ENCODE measurements at places on chromosomes 12 and 14.

GRCh38 chr14:57869617-57870016 lies 3.7 kb upstream of the SLC35F4 start:
- no peak for DNase-seq

- DNase-seq = no peak
Observed at GRCh38 chr14:101367421-101368261, 193.7 kb upstream of the DIO3 start.

DNA sequence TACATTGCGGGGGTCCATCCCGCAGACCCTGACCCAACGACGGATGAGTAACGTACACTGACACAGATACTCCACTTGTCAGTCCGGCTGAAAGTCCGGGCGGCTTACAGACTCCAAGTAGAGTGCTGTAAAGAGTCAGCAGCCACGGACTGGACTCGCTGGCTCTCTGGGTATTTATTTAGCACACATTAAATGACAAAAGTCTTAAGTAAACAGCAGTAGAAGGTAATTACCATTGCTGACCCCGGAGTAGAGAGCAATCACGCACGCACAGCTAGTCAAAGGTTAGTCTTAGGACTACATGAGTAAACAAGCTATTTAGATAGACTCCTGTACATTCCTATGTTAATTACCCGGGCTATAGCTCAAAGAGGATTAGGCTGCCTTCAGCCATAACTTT lies 780.9 kb downstream of the RPS29 start:
- DNase-seq = no peak

- no peak for DNase-seq
Observed at GRCh38 chr14:94313991-94314655, 9.0 kb downstream of the SERPINA6 start.

GRCh38 chr12:23303220-23303619 lies 646.2 kb downstream of the SOX5 start:
- DNase-seq = no peak

DNA sequence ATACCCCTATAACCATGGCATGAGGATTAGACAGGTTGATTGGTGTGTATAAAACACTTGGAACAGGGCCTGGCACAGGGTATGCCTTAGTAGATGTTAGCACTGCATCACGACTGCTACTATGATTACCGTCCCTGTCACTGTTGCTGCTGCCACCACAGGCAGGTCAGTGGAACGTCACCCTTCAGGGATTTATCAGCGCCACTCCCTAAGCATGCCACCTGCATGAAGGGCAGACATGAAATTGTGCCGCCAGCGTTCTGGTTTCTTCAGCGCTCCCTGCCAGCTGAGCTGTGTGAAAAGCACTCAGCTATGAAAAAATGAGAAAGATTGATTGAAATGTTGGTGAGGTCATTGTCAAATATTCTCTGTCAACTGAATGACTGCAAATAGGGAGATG lies 477.0 kb downstream of the DPF3 start:
- no peak for DNase-seq

DNA sequence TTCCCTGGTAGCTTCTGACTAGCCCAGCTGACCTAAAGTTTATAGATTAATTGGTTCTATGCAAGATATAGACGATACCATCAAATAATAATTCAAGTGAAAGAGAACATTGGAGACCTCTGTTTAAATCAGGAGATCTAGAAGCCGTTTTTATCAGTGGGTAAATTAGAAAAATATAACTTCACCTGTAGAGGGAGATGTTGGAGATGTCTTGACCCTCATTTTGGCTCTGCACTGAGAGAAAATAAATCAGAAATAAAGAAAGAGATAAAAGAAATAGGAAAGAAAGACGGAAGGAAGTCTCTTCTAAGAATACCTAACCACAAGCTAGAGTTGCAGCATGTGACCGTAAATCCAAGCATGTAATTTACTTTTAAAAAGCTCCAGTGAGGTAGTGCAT lies 684.5 kb downstream of the C12orf50 start:
- DNase-seq = no peak

GRCh38 chr12:106389151-106389550 lies 31.6 kb downstream of the POLR3B start:
- no peak for DNase-seq

DNA sequence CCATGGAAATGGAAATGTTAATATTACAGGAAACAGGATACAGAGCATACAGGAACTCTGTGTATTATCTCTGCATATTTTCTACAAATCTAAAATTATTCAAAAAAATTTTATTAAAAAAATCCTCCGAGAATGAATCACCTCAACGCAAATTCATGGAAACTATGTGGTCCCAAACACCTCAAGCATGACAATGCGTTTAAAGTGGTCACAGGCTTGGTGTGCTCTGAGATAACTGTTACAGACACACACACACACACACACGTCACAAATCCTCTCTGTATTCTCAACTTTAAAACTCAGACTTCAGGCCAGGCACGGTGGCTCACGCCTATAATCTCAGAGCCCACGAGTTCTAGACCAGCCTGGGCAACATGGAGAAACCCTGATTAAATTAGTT lies 45.3 kb upstream of the MTERF2 start:
- no peak for DNase-seq

GRCh38 chr14:80117876-80118275 lies 93.4 kb downstream of the DIO2 start:
- no peak for DNase-seq

DNA sequence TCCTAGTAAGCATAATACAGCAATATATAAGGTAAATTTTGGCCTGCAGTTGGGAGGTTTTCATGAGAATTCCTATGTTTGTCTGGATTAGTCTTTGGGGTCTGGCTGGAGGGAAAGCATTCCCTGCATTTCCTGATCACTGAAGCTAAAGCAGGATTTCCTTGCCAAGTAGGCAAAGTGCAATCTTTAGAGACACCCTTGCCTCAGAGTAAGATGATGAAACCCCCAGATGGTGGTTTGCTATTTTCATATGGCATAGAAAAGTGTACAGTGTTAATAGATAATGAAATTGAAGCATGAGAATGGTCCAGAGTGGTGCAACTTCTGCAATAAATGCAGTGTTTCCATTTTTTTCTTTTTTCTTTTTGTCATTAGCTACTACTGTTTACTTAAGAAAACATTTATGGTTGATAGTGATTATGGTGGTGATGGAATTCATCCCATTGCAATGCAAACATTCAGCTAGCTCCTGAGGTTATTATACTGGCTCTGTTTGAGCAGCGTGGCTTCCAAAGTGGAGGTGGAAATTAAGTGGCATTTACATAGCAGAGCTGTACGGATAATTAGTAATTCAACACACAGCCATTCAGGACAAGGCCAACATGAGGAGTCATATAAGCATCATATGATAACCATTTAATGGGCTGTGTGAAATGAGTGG lies 276.3 kb downstream of the DUSP6 start:
- no peak for DNase-seq

DNA sequence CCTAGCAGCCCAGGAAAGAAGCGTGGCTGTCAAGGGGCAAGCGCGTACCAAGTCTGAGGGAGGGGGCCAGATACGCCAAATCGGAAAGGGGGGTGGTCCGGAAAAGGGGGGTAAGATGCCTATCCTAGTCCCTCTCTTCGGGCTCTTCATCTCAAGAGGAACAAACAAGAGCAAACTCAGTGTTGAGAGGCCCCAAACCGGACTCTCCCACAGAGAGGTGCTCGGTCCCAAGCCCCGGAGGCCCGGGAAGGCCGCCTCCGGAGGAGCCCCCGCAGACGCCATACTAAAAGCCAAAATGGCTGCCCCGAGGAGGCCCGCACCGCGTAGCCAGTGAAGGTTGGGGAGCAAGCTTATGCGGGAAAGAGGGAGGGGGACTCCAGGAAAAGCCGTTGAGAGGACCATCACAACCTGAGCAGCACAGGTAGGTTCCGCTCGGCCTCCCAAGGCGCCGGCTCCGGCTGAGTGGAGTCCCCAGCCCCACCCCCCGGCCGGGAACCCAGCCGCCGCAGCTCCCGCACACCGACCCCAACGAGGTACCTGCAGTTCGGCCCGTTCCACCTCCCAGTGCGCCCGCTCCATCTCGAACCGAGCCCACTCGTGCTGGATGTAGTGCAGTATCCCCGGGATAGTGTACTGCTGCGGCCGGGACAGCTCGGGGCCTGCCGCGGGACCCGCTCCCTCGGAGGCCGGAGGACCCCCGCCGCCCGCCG lies at the start of gene AP4S1:
Gene AP4S1, plus strand, starts transcription at position 283 of the 710 bp plus-strand sequence. CDS start 40,548 bp downstream, outside the sequence.
- peak; percentile 58 for DNase-seq

DNA sequence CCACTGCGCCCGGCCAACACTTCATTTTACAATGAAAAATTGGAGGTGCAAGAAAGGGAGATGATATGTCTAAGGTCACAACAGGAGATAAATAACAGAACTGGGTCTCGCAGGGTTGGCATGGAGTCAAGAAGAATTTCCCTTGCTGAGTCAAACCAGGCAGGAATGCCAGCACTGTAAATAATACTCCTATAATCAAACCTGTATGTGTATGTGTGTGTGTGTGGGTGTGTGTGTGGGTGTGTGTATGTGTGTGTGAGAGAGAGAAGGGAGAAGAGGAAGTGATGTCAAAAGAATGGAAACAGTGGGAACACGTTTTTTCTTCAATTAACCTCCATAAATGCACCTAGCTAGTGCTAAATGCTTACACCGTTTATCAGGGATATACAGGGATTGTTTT lies 70.4 kb downstream of the TMEM116 start:
- no peak for DNase-seq

- DNase-seq = peak; percentile 99
Observed at GRCh38 chr12:56224102-56224701, at the start of gene NABP2. NABP2 (plus strand) TSS chr12:56224342; CDS start chr12:56224857, 515 bp downstream.

DNA sequence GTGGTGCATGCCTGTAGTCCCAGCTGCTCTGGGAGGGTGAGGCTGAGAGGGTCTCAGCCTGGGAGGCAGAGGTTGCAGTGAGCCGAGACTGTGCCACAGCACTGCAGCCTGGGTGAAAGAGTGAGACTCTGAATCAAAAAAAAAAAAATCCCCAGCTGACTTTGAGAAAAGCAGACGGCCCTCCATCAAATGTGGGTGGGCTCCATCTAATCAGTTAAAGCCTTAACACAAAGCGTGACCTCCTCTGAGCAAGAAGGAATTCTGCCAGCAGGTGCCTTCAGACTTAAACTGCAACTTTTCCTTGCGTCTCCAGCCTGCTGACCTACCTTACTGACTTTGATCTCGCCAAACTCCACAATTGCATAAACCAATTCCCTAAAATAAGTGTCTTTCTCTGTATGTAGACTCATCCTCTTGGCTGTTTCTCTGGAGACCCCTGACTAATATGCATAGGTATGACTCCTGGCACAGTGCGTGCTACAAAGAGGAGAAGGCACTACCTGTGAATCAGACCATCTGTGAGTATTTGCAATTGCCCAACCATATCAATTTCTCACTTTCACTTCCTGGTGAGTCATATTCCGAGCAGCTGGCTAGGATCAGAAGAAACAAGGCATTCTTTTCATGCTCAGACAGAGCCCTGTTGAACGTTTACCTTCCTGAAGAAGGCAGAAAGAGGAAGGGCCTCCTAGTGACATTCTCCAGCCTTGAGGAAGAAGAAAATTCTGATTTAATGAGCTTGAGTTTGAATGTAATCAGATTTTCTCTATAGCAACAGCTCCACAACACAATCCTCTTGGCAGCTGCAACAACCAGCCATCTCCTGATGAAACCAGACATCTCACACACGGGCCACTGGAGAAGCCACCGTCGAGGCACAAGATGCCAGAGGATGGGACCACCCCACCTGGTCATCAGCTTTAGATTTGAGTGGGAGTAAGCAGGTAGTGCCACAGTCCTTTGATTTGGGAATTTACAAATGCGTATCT lies 54.3 kb downstream of the CLMN start:
- DNase-seq = peak; percentile 90

DNA sequence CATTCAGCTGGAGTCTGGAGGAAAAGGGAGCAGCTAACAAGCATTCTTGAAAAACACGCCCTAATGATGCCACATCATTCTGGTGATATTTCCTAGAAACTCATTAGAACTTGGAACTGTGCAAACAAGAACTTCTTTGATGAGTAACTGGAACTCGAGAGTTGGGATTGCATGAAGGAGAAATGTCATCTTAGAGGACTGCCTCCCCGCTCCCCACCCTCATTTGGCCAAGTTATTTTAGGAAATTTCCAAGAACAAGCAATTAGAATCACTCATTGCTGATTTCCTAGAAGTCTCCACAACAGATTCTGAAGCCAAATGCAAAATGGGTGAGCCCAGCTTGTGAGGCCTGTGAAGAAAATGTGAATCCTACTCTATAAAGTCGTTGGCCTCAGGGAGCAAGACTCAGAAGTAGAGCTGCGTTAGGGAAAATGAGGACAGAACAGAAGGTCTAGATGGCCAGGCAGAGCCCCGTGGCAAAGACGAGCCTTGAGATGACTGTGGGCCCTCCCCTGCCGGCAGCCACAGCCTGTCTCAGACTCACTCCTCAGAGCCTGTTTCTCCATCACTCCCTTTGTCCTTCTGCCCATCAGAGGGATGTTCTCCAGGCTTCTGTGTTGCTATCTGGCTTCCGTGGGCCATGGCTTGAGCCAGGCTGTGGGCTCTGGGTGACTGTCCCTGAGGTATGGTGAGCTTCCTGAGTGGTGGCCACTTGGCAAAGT lies 38.4 kb downstream of the RTL1 start:
- DNase-seq = no peak

DNA sequence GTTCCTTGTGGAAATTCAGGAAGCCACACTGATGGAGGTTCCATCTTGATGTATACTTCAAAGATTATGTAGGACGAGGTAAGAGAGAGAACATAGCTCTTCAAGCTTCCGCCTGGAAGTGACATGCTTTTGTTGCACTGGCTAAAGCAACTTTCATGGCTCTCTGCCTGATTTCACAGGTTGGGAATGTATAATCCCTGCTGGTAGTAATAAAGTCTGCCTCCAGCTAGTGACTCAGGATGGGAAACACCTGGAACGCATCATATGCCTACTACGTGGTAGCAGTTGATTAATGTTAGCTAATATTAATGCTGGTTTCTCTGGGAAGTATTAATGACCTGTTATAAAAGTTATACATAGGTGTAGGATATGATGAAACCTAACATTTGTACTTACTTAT lies 71.1 kb downstream of the PELI2 start:
- DNase-seq = no peak

DNA sequence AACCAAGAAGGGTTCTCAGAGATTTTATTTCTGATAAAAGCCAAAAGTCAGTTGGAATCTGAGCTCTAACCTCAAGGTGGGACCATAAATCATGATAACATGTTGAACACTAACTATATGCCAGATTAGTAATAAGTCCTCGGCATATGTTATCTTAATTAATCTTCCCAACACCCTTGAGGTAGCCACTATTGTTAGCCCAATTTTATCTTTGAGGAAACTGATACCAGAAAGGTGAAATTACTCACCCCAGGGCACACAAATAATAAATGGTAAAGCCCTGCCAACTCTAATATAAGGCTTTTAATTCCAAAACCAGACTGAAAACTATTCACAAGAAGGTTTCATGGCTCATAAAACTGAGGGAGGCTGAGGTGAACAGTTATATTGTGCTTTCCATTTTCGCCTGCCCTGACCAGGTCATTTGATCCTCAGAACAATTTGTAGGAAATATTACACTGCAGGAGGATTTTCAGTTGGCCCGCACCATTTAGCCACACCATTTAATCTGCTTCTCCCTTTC lies 16.1 kb upstream of the NUAK1 start:
- no peak for DNase-seq

- DNase-seq = no peak
Observed at GRCh38 chr12:115944837-115945490, 332.5 kb downstream of the MED13L start.

GRCh38 chr14:60357551-60358149 lies 108.6 kb downstream of the PPM1A start:
- DNase-seq = no peak
